ENCODE measurements at places on chromosomes 2 and 18. TPM values are rescaled to one million over a fixed set of nuclear protein-coding genes. Genes with fewer than 3 reads are reported as not detected.
A peak's percentile ranks its signal among the peaks of the same experiment; 100 is the strongest.

DNA sequence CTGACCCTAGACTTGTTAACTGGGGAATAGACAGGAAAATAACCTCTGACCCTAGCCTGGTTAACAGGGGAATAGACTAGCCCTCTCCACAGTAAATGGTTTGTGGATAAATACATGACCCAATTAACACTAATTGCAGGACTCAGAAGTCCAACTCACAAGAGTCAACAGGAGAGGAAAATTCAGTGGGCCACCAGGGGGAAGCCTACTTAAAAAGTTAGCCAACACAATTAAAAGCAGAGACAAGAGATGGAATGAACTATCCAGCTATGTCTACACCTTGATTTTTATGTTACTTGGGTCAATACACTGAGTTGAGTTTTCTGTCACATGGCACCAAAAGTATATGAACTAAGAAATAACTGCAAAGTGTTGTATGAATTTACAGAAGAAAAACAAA, 158.8 kb upstream of the SLC39A10 start:
- no peak for DNase-seq

GRCh38 chr2:144579556-144579955, 59.6 kb upstream of the ZEB2 start:
- no peak for DNase-seq

ELOA2 gene
- total RNA-seq: not detected

GRCh38 chr2:6948677-6949351, 31.6 kb downstream of the RNF144A start:
- no peak for DNase-seq

KIF3C gene
- 18.5 TPM for total RNA-seq

DNA sequence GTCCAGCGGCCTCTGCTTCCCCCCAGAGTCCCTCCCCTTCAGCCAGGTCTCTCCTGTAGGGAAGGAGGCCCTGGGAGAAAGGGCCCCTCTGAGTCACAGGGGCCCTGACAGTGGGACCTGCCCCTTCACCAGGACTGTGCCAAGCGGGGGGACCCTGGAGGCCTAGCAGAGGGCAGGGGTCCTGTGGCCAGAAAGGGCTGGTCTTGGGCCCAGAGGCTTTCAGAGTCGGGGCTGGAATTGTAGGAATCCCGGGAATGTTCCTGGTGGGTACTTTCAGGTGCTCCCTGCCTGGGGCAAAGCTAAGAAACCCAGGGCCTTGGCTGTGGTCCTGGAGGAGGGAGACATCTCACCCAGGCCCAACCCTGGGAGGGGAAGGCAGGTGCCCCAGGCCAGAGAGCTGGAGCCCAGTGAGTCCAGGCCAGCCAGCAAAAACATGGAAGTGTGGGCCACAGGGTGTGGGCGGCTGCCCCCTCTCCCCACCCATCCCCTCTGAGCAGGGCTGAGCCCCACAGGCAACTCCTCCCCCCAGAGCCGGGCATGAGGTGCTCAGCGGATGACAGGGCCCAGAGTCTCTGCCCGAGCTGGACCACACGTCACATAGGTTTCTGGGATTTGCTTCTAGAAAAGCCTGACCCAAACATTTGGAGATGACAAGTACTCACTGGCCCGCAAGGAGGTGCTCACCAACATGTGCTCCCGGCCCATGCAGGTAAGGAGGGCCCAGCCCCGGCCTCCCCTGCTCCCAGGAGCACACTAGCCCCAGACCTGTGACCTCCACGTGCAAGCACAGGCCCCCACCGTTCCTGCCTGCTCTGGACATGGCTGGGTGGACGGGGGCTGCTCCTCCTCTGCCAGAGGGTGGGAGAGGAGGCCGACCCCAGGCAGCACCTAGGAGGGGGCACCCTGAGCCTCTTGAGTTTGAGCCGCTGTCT, 48.2 kb upstream of the ALPP start:
- no peak for DNase-seq

VWC2L gene
- not detected for total RNA-seq

CERS6 gene
- 8.7 TPM for total RNA-seq

FAM110C gene
- not detected for total RNA-seq

DNA sequence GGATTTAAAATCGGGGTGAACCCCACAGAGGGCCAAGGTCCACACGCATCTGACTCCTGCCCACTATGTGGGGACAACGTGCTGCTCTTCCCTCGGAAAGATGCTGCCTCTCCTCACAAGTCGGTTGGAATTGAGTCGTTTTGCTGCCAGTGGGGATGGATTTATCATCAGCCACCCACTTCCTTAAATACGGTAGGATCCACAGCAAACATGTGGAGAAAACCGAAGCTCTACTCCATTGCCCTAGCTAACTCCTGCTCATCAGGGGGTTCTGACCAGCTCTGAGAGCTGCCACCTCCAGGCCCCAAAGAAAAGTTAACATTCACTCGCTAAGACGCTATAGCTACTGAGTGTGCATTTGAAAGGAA, 80.9 kb downstream of the CHRNA1 start:
- peak; percentile 52 for DNase-seq

- peak; percentile 96 for DNase-seq
These were observed 81.2 kb upstream of the LTBP1 start for GRCh38 chr2:32865399-32866068.

- no peak for DNase-seq
These were observed 86.4 kb downstream of the BIN1 start for GRCh38 chr2:127020536-127020935.

ITGA6 gene
- total RNA-seq: 141 TPM

DNA sequence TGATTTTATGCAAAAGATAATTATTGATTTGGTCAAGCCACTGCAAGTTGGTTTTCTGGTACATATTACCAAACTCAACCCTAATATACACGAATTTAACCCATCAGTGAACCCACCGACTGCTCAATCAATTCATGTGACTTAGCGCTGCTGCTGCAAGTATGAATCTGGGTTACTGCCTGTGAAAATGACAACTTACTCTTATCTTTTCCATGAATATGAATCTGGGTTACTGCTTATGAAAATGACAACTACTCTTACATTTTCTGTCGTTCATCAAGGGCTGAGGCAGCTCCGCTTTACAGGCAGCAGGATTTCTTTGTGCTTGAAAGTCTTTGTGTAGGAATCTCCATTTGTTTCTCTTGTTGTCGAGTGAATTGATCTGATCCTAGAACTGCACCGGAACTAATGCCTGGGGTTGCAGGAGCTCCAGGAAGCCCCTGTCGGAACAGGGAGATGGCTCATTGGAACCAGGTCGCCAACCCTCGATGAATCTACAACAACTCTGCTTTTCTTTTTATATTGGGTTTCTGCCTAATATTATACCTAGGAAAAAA, 22.1 kb upstream of the ALKAL2 start:
- DNase-seq: no peak

DNA sequence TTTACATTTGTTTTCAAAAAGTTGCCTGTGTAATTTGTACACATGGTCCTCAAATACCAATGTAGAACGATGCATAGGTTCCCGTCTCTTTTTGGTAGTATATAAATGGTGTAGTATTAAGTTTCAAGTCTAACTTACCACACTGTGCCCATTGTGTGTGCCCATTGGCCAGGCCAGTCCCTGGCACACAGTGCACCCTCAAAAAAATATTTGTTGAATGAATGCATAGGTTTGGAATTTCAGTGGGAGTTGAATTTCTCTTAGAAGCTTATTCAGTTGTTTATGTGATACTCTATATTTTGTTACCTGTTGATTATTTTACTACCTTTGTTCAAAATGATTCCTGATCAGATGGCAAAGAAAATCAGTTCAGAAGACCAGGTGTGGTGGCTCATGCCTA, 30.1 kb downstream of the IDH1 start:
- no peak for DNase-seq

DNA sequence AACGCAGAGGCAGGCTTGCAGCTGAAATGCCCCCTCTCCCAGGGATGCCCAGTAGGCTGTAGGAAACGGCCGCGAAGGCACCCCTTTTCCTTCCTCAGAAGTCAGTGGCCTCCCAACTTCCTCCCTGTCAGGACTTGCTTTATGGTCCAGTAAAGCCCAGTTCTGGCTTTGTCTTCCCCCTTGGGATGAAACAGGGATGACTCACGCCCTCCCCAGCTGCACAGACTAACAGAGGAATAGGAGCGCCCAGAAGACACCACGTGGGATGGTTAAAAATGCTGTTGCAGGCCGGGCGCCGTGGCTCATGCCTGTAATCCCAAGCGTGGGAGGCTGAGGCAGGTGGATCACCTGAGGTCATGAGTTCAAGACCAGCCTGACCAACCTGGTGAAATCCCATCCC, 6.9 kb downstream of the CREG2 start:
- DNase-seq: peak; percentile 75

- no peak for DNase-seq
These were observed 36.6 kb upstream of the ASB1 start for GRCh38 chr2:238389988-238390589.

- DNase-seq: no peak
These were observed 90.7 kb downstream of the WDPCP start for GRCh38 chr2:63497576-63497975.

DNA sequence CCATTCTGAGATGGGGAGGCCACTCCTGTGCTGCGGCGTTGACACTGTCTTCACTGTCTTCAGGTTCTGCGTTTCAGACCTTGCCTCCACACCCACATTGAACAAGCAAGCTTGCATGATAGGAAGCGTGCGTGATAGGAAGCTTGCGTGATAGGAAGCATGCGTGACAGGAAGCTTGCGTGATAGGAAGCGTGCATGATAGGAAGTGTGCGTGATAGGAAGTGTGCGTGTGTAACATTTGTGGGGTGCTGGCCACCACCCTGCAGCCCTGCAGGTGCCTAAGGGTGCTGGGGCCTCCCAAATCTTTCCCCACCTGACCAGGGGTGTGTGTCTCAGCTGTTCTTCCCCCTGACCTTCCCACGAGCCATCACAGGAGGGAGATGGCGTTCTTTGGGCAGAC, 25.3 kb downstream of the TSHZ1 start:
- DNase-seq: no peak

GRCh38 chr2:121869873-121870272, 114.4 kb downstream of the TSN start:
- no peak for DNase-seq

SAG gene
- total RNA-seq: not detected

ADI1 gene
- total RNA-seq: 66.6 TPM

HOXD11 gene
- total RNA-seq: 7.1 TPM

DSG4 gene
- not detected for total RNA-seq

SRD5A2 gene
- total RNA-seq: not detected

DNA sequence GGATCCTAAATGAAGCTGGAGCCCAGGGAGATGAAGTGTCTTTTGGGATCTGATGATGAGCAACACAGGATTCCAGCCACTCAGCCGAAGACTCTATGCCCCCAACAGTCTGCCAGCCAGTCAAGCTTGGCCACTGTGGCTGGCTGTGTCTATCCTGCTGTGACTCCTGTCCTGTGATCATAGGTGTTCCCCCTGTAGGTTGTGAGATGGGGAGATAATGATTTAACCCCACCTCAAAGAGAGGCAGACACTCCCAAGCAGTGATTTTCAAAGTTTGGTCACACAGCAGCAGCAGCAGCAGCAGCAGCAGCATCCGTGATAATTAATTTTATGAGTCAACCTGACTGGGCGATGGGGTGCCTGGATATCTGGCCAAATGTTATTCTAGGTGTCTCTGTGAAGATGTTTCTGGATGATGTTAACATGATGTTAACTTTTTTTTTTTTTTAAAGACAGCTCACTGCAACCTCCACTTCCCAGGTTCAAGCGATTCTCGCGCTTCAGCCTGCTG, 21.4 kb upstream of the RHOB start:
- DNase-seq: peak; percentile 70

GAL3ST2 gene
- not detected for total RNA-seq
